ENCODE measurements at places on chromosomes 13 and 19.
A peak's percentile ranks its signal among the peaks of the same experiment; 100 is the strongest.

GRCh38 chr13:37179645-37180044 lies 74.2 kb upstream of the CSNK1A1L start:
- DNase-seq = peak; percentile 88

GRCh38 chr13:73803997-73804396 lies 330.2 kb downstream of the KLF12 start:
- DNase-seq = peak; percentile 62

DNA sequence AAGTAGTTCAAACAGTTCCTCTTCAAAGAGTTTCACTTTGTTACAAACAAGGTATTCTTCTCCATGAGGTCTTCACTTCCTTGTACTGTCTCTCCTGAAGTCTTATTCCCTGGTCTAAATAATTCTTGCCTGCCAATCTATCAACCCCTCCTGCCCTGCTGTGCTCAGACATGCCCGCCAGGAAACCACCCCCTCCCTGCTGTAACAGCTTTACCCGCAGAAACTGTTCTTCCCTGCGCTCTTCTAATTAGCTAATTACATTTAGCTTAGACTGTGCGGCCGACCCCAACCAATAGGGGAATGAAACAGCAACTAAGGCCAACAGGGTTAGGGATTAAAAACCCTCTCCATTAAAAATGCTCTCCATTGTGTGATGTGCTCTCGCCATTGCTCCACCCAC lies 46.7 kb downstream of the ZNF846 start:
- no peak for DNase-seq

- DNase-seq = no peak
Observed at GRCh38 chr13:30870916-30871587, 35.0 kb upstream of the MEDAG start.

DNA sequence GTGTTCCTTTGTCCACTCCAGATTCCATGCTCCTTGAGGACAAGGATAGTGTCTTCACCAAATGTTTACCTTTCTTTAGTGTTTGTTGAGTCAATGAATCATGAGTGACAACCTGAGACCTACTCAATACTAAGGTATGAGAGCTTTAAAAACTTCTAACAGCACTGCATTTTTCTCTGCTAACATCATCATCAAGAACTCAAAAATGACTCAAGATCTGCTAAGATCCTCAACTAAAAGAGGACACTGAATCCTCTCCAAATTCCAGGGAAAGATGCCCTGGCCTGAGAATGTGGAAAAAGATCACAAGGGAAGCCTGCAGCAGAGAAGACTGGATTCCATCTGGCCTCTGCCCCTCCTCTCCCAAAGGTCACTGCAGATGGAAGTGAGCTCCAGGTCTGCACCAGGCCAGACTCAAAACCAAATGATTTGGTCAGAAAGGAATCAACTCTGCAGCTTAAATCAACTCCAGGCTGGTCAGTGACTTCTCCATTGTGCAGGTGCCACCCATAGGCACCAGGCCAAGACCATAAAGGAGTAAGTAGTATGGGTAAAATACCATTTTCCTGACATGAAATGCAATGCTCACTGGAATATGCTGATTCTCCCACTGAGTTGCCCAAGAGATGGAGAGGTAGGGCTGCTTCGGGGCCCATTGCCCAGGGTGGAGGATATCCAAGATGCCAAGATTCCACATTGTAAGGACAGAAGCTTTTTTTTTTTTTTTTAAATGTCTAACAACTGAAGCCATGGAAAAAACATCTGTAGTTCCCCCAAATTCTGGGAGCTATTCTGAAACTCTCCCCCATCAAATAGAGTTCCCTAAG lies 89.5 kb upstream of the DOCK9 start:
- peak; percentile 25 for DNase-seq

- DNase-seq = peak; percentile 94
Observed at GRCh38 chr19:16327911-16328823, 3.5 kb downstream of the KLF2 start.

DNA sequence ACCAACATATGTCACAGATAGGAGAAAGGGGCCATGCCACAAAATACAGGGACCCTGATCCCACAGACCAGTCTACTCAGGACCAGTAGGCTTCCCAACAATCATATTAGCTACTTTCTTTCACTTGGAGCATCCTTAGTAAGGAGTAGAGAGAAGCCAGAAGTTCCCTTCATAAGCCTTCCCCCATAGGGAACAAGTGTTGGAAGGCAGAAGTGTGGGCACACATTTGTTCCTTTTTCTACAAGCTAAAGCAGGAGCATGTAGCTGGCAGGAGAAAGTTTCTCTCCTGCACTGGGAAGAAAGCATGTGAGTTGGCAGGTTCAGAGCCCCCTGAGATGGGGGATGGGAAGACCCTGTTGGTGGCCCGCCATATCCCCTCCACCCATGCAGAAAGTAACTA lies 165.4 kb downstream of the KCTD12 start:
- DNase-seq = no peak

Data from cardiac fibroblast (primary cell).